Activated CD4-positive, alpha-beta T cell treated with anti-CD3 and anti-CD28 coated beads, Interleukin-2, amount 50 U/mL, for 24 hours (primary cell): ENCODE measurements at places on chromosomes 4 and X.

GRCh38 chr4:58658701-58659100 is 1548.5 kb upstream of the IGFBP7 start:
- DNase-seq: no peak

DNA sequence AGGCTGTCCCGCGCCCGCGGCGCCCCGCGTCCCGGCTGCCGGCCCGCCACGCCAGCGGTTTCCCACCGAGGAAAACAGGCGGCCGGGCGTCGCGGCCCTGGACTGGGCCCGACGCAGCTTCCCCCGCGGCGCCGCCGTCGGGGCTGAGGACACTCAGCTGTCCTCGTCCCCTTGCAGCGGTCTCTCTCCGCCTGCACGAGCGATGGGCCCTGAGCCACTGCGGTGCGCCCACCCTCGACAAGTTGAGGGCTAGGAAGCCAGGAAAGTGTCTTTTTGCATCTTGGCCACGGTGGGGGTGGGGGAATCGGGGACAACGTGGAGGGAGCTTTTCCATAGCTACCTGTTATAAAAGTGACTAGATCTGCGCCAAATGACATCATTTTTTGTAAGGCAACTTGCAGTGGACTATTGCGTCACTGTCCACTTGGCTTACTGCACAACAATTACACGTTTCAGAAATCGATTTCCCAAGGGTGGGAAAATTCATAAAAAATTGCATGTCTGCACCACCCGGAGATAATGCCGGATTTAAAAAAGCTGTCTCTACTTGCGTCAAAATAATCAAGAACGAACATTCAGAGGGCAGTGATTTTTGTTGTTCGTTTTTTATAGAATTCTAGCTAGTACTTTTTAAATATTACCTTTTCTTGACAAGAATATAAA is 1.1 kb downstream of the KLHL15 start:
- no peak for DNase-seq

GRCh38 chr4:24889991-24890390 is 22.9 kb downstream of the CCDC149 start:
- no peak for DNase-seq

DNA sequence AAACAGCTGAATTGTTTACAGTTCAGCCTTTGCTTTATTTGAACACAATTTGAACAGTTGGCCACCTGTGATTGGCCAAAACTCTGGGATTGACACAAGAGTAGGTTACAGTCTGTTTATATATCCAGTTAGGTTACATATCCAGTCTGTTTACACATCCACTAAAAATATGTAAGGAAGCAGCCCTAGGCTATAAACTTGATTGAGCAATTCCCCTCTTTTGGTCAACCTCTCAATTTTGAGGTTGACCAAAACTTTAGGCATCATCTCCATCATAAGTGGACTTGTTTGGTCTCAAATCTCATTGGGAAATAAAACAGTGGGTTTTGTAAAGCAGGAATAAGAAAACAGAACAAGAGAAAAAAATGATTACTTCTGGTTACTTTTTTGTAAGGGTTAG is 190.8 kb downstream of the SPATA18 start:
- DNase-seq: no peak

DNA sequence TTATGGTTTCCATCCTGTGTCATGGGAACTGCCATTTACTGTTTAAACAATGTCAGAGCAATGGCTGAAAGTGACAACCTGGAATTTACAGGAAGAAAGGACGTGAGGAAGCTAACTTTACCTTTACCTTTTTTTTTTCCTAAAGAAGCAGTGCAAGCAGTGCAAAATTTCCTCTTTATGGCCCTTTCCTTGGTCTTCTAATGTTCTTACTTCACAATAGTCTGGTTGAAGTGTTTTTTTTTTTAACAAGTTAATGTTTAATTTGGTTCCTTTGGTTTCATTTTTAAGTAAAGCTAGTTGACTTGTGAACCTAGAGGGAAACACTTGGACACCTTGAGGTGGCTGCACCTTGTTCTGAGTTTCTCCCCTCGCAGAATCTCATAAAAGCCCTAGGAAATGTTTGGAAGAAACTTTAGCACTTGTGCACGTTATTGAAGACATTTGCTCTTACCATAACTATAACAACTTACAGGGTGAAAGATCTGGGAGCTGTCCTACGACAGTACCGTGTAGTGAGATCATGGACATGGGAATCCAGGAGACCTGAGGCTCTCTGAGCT is 1.8 kb downstream of the SGMS2 start:
- DNase-seq: no peak

DNA sequence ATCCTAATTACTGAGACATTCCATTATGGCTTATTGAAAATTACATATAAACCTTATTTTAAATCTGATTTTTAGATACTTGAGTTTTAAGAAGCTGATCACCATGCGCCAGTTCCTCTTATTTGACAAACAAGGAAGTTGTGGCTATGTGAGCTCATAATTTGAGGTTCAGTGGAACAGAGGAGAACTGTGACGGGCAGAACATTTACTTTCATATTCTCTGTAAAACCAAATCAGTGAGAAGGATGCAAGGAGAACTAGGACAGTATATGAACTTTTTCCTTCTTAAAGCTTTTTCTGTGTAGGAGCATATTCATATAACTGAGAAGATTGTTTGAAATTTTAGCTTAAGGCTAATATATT is 25.3 kb downstream of the STIM2 start:
- no peak for DNase-seq

GRCh38 chr4:126678618-126679017 is 954.1 kb upstream of the INTU start:
- no peak for DNase-seq

- no peak for DNase-seq
Measured at GRCh38 chrX:125757794-125758564, 408.1 kb downstream of the DCAF12L2 start.

- DNase-seq: no peak
Measured at GRCh38 chr4:105715692-105716278, 7.2 kb downstream of the GSTCD start.

- no peak for DNase-seq
Measured at GRCh38 chr4:87179751-87180150, 40.7 kb downstream of the KLHL8 start.

GRCh38 chr4:26766141-26766540 is 94.5 kb upstream of the STIM2 start:
- DNase-seq: no peak

- DNase-seq: no peak
Measured at GRCh38 chrX:95797344-95797743, 887.3 kb upstream of the DIAPH2 start.

GRCh38 chr4:82640540-82640939 is 78.8 kb upstream of the TMEM150C start:
- no peak for DNase-seq

- DNase-seq: no peak
Measured at GRCh38 chr4:176308441-176308840, 11.3 kb upstream of the SPCS3 start.
